ENCODE measurements at places on chromosomes 5 and 9.

- DNase-seq, result no peak
Measured at GRCh38 chr9:14936491-14936890, 26.3 kb upstream of the FREM1 start.

DNA sequence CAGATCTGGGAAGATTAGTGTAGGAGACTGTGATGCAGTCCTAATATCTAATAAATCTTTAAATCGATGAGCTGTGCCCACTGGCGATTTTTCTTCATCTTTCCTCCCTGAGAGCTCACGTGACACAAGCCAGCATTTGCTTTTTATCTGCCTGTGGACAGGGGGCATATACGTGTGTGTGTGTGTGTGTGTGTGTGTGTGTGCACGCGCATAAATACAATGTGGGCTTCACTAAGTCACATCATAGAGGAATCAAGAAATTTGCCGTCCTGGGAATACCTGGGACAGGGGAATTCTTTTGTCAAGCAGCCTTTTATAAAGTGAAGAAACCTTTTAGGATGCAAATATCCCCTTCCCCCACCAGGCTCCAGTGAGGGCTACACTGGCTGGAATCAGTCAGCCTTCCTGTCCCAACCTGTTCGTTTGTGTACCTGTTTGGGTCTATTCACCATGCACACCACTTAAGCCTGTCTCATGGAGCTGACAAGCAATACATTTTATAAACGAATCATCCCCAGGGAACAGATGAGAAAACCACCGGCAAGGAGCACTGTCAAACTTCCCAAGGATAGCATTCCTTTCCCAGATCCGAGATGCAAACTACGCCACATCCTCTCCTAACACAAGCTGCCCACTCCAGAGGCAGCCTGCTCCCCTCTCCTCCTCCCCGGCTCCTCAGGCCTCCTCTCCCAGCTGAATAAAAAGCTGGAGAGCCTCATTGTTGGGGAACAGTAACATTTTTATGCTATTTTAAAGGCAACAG is 2.7 kb downstream of the EPB41L4B start:
- DNase-seq, result no peak

DNA sequence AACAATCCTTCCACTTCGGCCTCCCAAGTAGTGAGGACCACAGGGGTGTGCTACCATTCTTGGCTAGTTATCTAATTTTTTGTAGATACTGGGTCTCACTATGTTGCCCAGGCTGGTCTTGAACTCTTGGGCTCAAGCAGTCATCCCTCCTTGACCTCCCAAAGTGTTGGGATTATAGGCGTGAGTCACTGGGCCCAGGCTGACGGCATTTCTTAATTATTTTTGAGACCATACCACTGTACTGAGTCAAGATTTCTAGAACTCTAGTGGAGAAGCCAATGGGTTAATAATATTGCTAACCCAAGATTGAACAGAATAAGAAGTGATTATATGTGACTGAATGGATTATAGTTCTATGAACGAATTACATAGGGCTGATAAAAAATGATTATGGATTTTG is 66.7 kb downstream of the TARS1 start:
- DNase-seq, result no peak

DNA sequence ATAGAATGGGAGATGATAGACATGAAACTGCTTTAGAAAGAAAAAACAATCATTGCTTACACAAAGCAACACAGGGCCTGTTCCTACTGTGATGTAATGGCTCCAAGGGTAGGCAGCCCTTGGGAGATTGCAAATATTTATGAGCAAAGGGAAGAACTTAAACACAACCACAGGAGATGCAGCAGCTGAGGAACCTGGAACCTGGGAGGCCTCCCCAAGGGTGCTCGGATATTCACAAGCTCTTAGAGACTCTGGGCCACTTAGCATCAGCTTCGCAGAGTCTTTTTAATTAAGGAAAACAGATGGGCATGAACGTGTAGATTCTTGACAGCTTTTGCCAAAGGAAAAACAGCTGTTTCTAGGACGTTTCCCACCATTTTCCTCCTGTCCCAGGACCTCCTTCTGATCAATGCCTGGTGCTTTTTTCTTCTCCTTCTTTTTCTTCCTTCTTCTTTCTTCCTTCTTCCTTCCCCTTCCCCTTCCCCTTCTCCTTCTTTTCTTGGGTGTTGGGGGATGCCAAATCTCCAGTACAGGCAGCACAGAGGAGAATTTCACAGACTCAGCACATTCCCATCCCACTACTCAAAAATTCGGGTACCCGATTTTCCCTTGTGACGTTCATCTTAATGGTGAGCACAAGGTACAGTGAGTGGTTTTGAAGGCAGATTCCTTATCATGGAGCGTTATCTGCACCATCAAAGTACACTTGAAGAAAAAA is 28.1 kb upstream of the TCF7 start:
- DNase-seq, result no peak

DNA sequence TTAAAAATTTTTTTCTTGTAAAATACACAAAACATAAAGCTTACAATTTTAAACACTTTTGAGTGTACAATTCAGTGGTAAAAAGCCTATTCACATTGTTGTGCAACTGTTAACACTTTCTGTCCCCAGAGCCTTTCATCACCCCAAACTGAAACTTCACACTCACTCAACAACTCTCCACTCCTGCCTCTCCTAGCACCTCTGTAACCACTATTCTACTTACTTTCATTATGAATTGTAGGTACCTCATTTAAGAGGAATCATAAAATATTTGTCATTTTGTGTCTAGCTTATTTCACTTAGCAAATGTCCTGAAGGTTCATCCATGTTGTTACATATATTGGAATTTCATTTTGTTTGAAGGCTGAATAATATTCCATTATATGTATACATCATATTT is 4.3 kb upstream of the ZNF510 start:
- no peak for DNase-seq

DNA sequence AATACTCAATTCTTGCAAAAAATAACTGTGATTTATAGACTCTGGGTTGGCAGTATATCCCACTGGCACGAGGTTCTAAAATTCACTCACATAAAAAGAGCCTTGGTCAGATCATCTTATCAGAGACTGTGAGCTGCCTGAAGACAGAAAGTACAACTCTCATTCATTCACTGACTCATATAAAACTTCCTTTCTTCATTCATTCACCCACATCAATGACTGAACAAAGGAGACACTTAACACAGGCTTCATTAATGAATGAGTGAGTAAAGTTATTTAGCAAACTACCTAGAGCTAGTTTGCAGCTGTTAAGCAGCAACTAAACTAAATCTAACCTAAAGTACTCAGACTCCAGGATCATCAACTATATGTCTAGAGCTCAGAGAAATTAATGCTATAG is 214.7 kb downstream of the DENND1A start:
- no peak for DNase-seq

- no peak for DNase-seq
Measured at GRCh38 chr9:137173796-137174664, 2.2 kb upstream of the TMEM210 start.

DNA sequence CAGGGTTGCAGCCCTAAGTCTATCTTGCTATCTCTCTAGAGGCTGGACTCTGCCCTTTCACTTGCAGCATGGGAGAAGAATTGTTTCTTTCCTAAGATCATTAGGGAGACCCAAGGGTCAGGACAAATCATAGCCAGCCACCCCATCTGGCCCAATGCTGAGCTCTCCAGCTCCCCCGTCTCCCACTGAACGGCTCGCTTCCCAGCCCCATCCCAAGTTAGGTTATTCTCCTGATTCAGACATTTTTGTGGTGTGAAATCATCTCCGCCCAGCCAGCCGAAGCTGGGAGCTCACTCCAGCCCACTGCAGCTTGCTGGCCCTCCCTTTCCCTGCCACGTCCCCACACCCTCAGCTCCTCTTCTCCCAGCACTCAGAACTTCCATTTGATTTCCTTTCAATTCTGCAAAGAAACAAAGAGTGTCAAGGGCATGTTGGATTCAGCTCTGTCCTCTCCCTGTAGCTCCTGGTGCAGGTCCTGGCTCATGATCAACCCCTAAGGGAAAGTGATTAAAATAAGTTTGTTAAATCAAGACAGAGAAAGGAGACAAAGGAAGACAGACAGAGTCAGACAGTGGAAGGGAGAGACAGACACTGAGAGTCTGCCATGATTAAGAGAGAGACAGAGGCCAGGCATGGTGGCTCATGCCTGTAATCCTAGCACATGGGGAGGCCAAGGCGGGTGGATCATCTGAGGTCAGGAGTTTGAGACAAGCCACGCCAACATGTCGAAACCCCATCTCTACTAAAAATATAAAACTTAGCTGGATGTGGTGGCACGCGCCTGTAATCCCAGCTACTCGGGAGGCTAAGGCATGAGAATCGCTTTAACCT is 12.6 kb upstream of the SPARC start:
- DNase-seq, result no peak
